Dermis blood vessel endothelial cell (primary cell): ENCODE measurements at places on chromosomes 4 and X. TPM values are rescaled to one million over a fixed set of nuclear protein-coding genes. Genes with fewer than 3 reads are reported as not detected.

The TKTL1 gene
- not detected in 2 replicates for total RNA-seq

DNA sequence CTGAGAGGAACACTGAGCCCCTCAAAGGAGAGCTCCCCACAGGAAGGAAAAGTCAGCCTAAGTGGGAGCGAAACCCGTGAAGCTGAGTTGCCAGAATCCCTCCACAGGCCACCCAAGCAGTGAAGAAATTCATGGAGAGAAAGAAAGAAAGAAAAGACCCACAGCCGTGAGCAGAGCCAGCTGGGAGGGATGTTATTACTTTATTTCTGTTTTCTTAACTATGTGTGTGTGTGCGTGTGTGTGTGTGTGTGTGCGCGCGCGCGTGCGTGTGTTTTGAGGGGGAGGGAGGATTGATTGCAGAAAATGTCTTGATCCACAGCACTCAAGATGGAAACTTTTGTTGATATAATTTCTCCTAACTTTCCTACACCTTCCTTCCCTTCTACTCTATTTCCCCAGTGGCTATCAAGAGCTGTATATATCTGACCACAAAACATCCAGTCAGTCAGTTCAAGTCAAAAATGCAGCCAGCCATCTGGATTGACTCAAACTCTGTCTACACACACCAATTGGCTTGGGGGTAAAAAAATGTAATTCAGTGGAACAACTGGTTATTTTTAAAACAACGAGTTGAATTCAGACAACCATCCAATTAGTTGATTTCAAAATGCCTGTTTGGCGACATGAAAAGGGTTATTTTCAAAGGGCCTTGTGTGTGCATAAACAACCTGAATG, 13.8 kb upstream of the GPC3 start:
- DNase-seq = no peak

GRCh38 chr4:6905516-6906445, 3.8 kb upstream of the TBC1D14 start:
- DNase-seq = no peak

The FAT1 gene
- 2.8 and 16.0 TPM in 2 replicates for total RNA-seq

DNA sequence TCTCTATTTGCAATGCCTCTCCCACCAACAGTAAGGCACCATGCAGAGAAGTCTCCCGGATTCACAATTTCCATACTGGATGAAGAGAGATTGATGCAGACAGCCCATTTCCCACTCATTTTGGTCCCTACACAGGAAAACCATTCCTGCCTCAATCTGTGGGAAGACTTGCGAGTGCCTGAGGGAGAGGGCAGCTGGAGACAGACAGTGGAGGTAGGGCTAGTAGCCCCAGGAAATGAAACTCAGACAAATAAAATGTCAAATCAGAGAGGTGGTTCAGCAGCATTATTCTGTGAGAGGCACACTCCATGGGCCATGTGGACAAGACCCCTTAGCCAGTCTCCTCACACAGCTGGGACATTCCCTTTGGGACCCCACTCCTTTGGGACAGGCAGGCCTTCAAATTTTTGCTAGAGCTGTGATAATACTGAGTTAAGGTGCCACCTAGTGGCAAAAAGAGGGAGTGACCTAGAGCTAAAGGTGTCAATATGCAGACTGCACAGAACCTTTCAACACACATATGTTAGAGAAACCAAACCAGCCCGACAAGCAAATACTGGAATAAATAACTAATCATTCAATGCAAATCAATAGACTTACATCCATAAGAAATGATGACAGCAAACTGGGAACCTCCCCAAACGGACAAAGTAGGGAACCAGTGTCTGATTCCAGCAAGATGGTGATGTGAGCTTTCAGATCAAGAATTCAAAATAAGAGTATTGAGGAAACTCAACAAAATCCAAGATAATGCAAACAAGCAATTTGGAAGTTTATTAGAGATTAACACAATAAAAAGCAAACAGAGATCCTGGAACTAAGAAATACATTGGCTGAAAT, 1865.3 kb upstream of the AGA start:
- peak; percentile 44 for DNase-seq

DNA sequence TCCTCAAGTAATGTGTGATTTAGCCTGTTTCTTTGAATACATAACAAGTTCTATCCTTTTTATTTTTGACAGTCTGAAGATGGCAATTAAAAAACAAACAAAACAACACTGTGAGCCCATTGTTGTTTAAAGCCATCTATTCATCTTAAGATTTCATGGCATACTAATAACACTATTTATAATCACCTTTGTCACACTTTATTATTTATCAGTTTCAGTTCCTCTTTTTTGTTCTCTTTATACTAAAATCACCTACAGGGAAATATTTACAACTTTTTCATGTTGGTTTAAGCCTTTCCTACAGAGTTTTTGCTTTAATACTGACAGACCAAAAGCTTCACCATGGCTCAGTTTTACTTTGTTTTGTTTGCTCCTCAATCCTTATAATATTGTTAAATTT, 247.4 kb upstream of the CTSO start:
- no peak for DNase-seq

The SLC10A6 gene
- total RNA-seq = 0.19 and 0.85 TPM in 2 replicates

DNA sequence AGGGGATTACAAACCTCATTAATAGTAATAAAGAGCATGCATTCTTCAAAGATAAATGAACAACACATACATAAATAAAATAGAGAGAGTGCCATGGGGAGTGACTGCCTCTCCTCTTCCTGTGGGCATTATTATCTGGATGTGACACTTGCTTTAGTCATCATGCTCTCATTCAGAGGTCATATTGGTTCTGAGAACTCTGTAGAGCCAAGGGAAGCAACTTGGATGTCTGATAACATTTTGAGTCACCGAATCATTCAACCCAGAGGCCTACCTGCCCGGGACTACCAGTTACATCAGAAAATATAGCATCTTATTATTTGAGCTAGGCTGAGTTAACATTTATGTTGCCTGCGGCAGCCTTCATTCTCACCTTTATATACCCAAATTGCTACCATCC, 489.5 kb downstream of the STIM2 start:
- DNase-seq = no peak

- no peak for DNase-seq
Observed at GRCh38 chr4:28351826-28352225, 1491.2 kb downstream of the STIM2 start.

The BST1 gene
- total RNA-seq = 41.0 and 49.0 TPM in 2 replicates

The SLC16A2 gene
- total RNA-seq = 0.70 and 1.0 TPM in 2 replicates
